Hair follicular keratinocyte (primary cell): ENCODE measurements at places on chromosomes 11 and 22. TPM values are rescaled to one million over a fixed set of nuclear protein-coding genes. Genes with fewer than 3 reads are reported as not detected.

Gene ASRGL1
- 0.19 TPM in 1 of 2 replicates, not detected in the other for total RNA-seq

Gene RASGRP2
- 2.1 TPM in 1 of 2 replicates, not detected in the other for total RNA-seq

Gene HEPACAM
- total RNA-seq: not detected in 2 replicates

Gene OR51I2
- total RNA-seq: not detected in 2 replicates

Gene NNMT
- total RNA-seq: 96.3 and 97.5 TPM in 2 replicates

Gene MRGPRX3
- 24.1 and 45.6 TPM in 2 replicates for total RNA-seq

Gene PDGFD
- total RNA-seq: 0.15 TPM in 1 of 2 replicates, not detected in the other

Gene OR2D2
- not detected in 2 replicates for total RNA-seq

Gene DEFB131B
- total RNA-seq: not detected in 2 replicates

Gene SHISA8
- not detected in 2 replicates for total RNA-seq

Gene SLC5A1
- 0.04 and 0.08 TPM in 2 replicates for total RNA-seq

Gene TRIM49D2
- total RNA-seq: not detected in 2 replicates

Gene OR6A2
- not detected in 2 replicates for total RNA-seq

Gene RABL2B
- total RNA-seq: 9.7 and 11.4 TPM in 2 replicates
